Fibroblast of upper back skin (primary cell): ENCODE measurements at places on chromosomes 12 and 14.

- no peak for DNase-seq
These were observed 19.0 kb upstream of the MIS18BP1 start for GRCh38 chr14:45271858-45272537.

DNA sequence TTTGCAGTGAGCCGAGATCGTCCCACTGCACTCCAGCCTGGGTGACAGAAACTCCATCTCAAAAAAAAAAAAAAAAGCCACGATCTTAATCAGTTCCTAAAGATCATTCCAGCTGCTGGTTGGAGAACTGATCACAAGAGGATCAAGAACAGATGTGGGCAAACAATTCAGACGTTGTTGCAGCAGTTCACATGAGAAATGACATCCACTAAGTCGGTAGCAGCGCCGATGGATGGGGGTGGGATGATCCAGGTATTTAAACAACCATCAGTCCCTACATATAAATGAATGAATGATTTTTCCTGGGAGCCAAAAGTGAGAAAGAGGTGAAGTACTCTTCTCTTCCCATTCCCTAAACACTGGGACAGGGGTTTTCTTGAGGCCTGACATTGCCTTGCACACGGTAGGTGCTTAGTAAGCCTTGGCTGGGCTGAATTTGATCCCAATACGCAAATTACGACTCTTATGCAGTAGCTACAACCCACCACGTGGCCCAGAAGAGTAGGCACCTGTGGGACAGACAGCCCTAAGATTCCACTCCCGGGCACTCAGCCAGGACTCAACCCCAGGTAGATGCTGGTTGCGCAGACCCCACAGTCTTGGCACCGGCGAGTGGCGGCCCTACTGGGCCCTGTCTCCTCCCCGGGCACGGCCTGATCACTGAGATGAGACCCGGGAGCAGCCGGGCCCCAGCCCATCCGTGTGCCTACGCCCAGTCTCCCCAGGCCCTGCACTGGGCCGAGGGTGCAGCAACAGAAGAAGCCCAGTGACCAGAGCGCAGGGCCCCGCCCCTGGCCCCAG lies 565 bp downstream of the SPRYD3 start:
- no peak for DNase-seq

GRCh38 chr12:111943929-111944328 lies 69.0 kb downstream of the TMEM116 start:
- DNase-seq = no peak

DNA sequence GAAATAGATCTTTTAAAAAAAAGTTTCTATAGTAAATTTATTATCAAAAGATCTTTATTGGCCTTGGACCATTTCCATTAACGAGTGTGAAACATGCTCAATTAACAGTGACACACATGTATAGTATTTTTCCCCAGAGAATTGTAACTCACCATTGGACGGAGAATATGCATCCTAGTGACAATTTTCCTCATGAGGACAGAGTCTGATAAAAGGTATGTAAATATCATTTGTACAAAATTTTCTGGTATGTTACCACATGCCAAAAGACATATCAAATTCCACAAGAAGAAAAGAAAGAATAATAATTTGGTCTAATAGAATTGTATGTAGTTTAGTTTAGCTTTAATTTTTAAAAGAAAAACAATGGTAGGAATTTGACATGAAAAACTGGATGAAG lies 1096.0 kb upstream of the FLRT2 start:
- DNase-seq = peak; percentile 25

DNA sequence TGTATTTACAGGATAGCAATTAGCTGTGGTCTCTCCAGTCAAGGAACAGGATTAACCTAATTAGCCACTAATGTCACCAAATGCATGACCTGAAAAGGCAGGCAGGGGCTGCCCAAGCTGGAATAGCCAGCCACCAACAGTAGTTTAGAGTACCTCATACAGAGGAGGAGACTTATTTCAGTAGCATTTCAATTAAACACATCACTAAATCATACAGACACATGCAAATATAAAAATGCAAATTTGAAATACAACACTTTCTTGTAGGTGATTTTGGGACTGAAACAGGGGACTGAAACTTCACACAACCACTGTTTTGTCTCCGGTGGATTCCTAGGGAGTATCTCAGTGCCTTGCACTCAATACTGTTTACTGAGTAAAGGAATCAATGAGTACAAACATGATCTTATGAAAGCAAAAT lies 636 bp upstream of the IFNG-AS1 start:
- no peak for DNase-seq

DNA sequence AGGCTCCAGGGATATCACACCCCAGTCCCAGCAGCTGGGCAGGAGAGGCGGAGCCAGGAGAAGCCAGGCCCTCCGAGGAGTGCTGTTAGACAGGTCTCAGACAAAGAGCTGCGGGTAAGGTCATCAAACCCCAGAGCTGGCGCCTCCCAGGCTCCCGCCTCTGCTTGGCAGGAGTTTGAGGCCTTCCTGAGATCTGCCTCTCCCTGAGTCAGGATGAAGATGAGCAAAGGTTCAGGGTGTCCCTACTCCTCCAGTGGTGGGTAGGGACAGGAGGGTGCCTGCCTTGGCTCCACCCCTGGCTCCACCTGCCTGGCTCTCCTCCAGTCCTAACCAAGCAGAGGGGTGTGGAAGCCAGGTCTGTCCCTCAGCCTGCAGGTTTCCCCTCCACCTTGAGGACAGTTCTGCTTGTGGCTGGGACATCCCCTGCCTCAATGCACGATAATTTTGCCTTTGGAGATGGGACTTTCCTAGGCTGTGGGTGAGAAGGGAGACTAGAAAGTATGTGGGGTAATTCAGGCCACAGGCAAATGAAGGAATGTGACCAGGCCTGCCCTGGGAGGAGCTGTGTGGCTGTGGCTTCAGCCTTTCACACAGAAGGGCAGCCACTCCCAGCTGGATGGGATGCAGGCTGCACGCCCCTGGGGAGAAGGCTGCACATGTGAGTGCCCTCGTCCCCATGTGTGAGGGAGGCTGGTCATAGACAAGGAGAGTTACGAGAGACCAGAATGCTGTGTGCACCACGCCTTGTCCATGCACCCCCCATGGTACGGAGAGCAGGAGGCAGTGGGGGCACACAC lies 2.2 kb downstream of the PLEKHG6 start:
- no peak for DNase-seq

DNA sequence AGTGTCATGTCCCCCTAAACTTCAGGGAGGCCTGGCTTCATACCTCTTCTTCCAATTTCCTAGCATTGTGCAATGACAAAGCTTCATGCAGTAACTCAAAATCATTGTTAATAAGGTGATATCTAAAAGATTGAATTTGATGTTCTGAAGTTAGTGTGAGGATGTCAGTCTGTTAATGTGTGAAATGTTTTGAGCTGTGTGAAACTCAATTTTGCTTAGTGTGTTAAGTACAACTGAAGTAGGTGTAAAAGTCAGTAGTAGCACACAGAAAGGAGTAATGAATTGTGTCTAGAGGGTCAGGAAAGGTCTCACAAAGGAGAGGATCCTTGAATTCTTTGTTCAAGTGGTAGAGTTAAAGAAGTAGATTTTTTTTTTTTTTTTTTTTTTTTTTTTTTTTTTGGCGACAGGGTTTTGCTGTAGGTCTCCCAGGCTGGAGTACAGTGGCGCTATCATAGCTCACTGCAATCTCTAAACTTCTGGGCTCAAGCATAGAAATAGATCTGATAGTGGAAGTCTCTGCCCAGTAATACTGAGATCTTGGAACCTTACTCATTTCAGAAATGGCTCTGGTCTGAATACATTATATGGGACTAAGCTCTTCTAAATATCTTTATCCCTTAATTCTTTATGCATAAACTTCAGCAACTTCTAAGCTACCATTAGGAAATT lies 63.9 kb downstream of the FUT8 start:
- no peak for DNase-seq

DNA sequence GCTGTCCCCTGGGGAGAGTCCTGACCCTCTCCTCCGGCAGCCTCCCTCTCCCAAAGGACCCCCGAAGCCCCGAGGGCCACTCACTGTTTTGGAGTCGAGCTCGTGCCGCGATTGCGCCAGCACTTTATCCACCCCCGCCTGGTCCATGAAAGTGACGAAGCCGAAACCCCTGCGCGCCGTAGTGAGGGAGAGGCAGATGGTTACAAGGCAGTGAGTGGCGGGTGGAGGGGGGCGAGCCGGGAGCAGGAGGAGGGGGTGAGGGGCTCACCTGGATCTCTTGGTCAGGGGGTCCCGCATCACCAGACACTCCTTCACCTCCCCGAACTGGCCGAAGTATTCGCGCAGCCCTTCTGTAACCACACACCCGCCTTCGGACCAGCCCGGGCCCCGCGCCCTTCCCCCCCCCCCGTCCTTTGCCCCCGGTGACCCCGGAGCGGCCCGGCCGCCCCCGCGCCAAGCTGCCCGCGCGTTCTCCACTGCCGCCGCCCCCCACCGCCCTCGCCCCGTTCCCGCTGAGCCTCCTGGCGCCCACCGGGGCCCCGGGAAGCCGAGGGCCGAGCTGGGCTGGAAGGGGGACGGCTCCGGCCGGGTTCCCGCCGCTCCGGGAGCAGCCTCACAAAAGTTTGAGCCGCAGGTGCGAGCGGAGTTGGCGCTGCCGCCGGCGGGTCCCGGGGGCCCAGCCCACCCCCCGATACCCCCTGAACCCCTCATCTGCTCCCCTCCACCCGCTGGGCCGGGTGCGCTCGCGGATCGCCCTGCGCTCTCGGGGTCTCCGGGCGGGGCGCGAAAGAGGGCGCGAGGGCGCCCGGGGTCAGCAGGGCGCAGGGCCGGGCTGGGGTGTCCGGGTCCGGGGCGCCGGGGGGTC lies 808 bp downstream of the MSI1 start:
- DNase-seq = no peak

GRCh38 chr12:114864837-114865551 lies 181.0 kb upstream of the TBX3 start:
- peak; percentile 8 for DNase-seq

DNA sequence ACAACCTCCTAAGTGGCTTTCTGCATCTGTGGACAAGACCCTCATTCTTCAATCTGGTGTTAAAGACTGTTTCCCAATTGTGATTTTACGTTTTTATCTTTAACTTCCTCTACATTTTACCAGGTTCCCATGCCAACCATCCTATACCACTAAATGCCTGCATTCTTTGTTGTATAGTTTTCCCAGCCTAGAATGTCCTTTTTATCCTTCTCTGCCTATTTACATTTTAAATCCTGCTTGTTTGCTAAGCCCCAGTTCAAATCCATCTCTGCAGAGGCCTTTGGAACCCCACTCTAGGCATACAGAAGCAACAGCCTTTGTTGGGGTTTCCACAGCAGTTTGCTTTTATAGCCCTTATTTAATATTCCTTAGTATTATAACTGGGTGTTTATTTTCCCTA lies 325.1 kb upstream of the DDHD1 start:
- DNase-seq = no peak
